Left ventricle myocardium superior (tissue), 1 donor: ENCODE measurements at places on chromosomes 4 and X.

GRCh38 chrX:57587607-57588006 lies 4.2 kb upstream of the ZXDB start:
- DNase-seq = no peak

- no peak for DNase-seq
These were observed 49.5 kb upstream of the ATP6AP2 start for GRCh38 chrX:40531056-40531826.

GRCh38 chr4:156439576-156440200 lies 486.0 kb upstream of the CTSO start:
- no peak for DNase-seq

DNA sequence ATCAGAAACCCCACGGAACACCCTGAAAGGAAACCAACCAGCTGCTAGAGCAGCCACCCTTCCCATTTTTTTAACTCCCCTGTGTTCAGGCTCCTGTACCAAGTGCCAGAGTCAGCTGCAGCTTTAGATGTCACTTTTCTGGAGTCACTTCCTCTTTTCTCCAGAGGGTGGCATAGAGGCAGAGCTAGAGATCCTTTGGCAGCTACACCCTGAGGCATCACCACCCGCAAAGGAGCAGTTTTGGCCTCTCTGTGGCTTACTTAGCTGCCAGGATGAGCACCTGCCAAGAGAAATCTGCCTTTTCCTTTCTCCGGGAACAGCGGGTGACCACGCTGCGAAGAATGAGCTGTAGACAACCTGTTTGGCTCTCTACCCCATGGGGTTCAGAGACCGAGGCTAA lies 58.0 kb upstream of the CHRDL1 start:
- no peak for DNase-seq

- DNase-seq = no peak
These were observed 107.6 kb upstream of the CPEB2 start for GRCh38 chr4:14894392-14895292.

DNA sequence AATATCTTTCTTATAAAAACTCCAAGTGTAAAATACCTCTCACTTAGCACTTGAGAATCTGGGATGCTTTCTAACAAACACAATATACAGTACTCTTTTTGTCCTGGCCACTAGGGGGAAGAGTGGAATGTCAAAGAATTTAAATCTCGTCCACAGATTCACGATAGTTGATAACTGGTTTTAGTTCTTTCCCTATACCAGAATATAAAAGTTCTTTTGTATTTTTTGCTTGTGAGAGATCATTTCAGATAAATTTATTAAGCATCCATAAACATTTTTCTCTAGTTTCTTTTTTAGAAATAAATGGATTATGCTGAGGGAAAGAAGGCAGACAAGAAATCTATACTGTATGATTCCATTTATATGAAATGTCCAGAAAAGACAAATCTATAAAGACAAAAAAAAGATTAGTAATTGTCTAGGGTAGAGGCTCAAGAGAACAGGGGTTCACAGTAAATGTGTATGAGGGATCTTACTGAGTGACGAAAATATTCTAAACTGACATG lies 50.4 kb downstream of the MGARP start:
- DNase-seq = no peak

- no peak for DNase-seq
These were observed 73.5 kb upstream of the RAP2C start for GRCh38 chrX:132292793-132293192.

DNA sequence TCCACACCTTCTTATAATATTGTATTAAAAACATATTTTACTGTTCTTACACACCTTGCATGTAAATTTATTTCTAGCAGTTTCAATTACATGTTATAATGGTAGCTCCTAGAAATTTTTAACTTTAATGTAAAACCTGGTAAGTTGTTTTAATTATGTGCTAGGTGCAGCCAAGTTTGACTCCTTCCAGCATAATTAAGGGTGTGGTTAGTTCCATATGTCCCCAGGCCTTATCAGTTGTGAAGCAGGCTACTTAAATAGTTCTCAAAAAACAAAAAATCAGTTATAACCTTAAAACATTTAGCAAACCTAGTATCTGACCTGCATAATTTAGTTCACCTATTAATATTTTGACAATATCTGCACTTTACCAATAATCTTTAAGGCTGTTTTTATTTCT lies 26.9 kb upstream of the PASD1 start:
- no peak for DNase-seq

DNA sequence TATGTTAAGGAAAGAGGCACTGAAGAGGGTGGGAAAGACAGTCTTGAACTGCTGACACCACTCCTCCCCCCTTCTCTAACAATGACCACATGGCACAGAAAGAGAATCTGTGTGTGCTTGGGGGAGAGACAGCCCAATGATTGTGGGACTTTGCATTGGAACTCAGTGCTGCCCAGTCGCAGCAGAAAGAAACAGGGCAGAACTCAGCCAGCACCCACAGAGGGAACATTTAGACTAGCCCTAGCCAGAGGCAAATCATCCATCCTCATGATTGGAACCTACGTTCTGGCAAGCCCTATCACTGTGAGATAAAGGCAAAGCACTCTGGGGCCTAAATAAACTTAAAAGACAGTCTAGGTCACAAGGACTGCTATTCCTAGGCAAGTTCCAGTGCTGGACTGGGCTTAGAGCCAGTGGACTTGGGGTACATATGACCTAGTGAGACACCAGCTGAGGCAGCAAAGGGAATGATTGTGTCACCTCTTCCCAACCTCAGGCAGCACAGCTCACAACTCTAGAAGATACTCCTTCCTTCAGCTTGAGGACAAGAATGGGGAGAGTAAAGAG lies 132.8 kb upstream of the S100G start:
- peak; percentile 35 for DNase-seq

DNA sequence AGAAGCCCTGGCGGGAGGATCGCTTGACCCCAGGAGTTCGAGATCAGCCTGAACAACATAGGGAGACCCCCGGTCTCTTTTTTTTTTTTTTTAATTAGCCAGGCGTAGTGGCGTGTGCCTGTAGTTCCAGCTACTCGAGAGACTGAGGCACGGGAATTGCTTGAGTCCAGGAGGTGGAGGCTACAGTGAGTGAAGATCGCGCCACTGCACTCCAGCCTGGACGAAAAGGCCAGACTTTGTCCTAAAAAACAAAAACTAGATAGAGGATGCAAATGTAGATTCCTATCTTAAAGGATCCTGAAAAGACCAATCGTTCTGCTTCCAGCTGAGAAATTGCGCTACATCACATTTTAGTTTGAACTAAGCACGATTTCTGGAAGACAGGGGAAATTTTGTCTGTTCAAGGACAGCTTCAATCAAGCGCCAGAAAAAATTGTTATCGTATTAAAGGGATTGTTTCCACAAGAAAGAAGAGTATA lies 627 bp upstream of the HSD17B11 start:
- no peak for DNase-seq

GRCh38 chrX:118513120-118513898 lies 17.7 kb downstream of the DOCK11 start:
- no peak for DNase-seq

DNA sequence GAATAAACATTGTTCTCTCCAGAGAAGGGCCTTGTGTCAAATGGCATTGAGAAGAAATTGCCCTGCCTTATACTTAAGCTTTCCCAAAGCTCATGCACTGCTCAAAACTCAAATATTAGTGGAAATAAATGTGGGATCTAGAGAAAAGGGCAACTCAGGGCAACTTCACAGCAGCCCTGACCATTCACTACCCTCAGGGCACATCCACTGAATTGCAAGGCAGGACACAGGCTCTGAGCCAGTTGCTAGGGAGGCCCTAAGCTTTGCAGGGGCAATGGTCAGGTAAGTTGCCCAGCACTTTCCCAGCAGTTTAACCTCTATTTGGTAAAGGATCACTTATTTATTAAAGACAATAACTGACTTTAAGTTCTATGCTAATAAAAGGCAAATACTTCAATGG lies 255.3 kb upstream of the TEX13A start:
- no peak for DNase-seq

- no peak for DNase-seq
These were observed 537.9 kb downstream of the IQCM start for GRCh38 chr4:149277705-149278104.

- DNase-seq = no peak
These were observed 40.9 kb downstream of the CPEB2 start for GRCh38 chr4:15043226-15043625.

DNA sequence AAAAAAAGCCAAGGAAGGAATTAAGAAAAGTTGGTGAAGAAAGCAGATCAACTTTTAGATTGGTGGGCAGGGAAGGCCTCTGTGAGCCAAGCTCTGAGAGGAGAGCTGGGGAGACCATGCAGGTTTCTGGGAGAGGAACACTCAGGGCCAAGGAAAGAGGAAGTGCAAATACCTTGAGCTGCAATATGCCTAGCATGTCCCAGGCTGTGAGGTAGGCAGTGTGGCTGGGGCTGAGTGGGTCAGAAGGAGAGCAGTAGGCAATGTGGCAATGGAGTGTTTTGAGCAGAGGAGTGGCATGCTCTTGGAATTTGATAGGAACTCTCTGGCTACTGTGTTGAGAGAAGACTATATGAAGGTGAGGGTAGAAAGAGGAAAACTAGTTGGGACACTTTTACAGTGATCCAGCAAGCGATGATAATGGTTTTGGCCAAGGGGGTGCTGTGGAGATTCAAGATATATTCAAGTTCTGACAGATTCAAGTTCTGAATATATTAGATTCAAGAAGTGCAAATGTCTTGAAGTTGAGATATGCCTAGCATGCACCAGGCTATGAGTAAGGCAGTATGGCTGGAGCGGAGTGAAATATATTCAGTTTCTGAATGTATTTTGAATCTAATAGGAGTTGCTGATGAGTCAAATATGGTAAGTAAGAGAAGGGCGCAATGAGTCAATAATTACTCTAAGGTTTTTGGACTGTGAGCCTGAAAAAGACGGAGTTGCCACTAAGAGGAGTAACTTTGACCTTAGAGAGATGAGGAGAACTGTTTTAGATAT lies 172.5 kb downstream of the CAMK2D start:
- DNase-seq = no peak

DNA sequence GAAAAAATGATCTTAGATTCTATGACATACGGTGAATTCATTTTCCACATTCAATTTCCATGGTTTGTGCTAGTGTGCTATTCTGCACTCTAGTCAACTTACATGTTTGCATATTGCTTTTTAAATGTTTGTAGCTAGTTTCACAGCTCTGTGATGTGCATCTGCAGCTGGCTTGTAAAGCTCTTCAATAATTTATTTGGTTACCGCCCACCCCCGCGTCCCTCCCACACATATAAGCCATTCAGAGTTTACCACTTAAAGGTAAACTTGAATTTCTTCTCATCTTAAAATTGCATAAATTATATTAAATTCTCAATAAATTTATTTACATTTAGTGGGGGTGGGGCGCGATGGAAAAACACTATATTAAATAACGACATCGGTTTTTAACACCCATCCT lies 291 bp upstream of the NBDY start:
- DNase-seq = no peak

GRCh38 chr4:144754562-144755410 lies 108.8 kb downstream of the HHIP start:
- DNase-seq = no peak

DNA sequence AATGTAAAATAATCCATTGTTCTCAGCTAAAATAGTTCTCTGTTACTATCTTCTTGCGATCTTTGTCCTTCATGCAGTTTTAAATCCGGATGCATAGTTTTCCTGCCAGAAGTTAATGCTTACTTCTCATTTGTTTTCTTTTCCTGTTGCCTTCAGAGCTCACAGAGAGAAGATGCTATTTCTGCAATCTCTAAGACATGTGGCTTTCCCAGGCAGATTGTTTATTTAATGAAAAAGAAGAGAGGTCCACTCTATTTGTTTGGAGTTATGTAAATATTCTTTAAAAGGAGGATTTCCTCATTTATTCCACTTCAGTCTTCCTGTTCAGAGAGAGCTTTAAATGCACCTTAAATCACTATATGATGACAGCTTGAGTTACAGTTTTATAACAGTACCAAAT lies 39.3 kb upstream of the HPGD start:
- DNase-seq = no peak
